ENCODE measurements at places on chromosomes 7 and 10.

GRCh38 chr10:80539421-80540031 lies 1.8 kb downstream of the SH2D4B start:
- DNase-seq = no peak

- DNase-seq = no peak
Observed at GRCh38 chr10:78914502-78915189, 154.1 kb upstream of the ZMIZ1 start.

- DNase-seq = no peak
Observed at GRCh38 chr7:70585071-70585470, 546.9 kb upstream of the GALNT17 start.

GRCh38 chr10:129942936-129943715 lies 20.9 kb downstream of the EBF3 start:
- no peak for DNase-seq

GRCh38 chr7:150413640-150414081 lies 34.5 kb downstream of the ZNF775 start:
- DNase-seq = no peak

DNA sequence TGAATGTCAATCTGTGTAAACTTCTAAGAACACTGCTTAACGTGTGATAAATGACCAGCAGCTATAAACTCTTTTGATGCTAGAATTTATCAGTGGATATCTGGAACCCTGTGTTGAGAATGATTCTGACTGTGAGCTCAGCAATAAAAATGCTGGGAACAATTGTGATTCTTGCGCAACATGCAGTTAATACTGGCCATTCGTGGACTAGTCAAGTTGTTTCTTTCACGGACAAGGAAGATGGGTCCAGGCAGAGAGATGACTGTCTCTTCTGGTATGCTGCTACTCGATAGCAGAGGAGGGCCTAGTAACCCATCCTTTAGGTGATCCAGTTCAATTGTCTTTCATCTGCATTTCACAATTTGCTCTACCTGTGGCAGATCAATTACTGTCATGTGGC lies 394.8 kb upstream of the IGFBP3 start:
- DNase-seq = no peak
